ENCODE measurements at places on chromosomes 4 and X.

- no peak for DNase-seq
Measured at GRCh38 chr4:173039617-173040577, 128.7 kb upstream of the GALNT7 start.

- DNase-seq = no peak
Measured at GRCh38 chr4:158775091-158775651, 6.3 kb downstream of the FNIP2 start.

DNA sequence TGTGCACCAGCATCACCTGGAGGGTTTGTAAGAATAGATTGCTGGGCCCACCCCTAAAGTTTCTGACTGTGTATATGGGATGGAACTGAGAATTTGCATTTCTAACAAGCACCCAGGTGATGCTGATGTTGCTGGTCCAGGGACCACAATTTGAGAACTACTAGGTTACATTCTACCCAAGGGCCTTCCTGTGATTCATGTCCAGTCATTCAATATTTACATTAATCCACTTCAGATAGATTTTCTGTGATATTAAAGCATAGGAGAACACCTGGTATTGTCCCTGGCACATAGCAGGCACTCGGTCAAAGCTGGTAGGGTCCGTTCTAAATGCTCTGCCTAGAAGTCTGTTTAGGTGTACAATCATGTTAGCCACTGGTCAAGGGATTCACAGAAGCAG is 19.5 kb upstream of the XPNPEP2 start:
- no peak for DNase-seq

DNA sequence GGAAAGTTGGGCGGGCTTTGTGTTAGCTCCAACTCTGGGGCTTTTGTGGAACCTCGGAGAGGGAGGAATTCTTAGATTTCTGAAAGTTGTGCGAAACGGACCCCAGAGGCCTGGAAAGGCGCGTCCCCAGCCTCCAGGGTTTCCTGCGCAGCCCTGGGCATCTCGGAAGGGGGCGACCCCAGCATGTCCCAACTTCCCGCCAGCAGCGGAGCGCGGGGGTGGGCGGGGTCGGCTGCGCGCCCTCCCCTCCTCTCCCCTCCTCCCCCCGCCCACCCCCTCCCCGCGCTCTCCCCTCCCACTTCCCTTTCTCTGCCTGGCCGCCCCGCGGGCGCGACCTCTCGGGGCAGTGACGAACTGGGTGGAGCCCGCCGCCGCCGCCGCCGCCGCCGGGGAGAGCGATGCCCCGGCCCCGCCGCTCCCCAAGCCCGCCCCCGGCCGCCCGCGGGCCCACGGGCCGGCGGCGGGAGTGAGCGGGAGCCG is 16.8 kb downstream of the PTTG2 start:
- DNase-seq = peak; percentile 88

GRCh38 chr4:184282251-184282713 is 64.6 kb upstream of the ENPP6 start:
- peak; percentile 39 for DNase-seq

- DNase-seq = no peak
Measured at GRCh38 chr4:148216321-148216720, 225.9 kb downstream of the NR3C2 start.

DNA sequence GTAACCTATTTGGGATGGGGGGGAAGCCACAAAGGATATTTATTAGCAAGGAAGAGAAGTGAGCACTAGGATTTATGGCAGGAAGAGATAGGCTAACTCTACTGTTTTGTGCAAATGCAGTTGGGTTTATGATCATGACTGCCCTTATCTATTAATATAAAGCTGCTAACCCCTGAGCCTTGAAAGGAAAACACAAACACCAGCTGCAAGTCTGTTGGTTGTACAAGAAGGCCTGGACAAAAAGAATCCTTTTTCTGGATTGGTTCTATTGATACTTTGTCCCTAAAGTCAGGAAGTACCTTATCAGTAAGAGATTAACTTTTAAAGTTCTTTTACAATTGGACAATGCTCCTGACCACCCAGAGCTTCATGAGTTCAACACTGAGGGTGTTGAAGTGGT is 188.8 kb downstream of the LRBA start:
- DNase-seq = no peak
